Heart right ventricle (tissue), 16 donors: ENCODE measurements at places on chromosomes 16 and 17. TPM values are rescaled to one million over a fixed set of nuclear protein-coding genes. Genes with fewer than 3 reads are reported as not detected.
A peak's percentile ranks its signal among the peaks of the same experiment; 100 is the strongest.

- peaks cover 21% of the 10 kb centered on the region for H3K4me1 ChIP-seq
- H3K27me3 ChIP-seq, result no peaks in the 10 kb centered on the region
- no peak overlapping the region for H3K27ac ChIP-seq
- peak; percentile 75 for DNase-seq
- H3K4me3 ChIP-seq, result no peak overlapping the region
Observed at GRCh38 chr16:57863434-57864160, 61.3 kb upstream of the KIFC3 start.

- H3K4me3 ChIP-seq, result no peak overlapping the region
- no peak overlapping the region for H3K27ac ChIP-seq
- peaks cover 4% of the 10 kb centered on the region for H3K4me1 ChIP-seq
- no peaks in the 10 kb centered on the region for H3K36me3 ChIP-seq
- peak; percentile 43 for DNase-seq
- no peaks in the 10 kb centered on the region for H3K27me3 ChIP-seq
Observed at GRCh38 chr16:79970551-79971236, 370.2 kb upstream of the MAF start.

GRCh38 chr17:48878920-48879898 is 13.4 kb upstream of the ATP5MC1 start:
- peak; percentile 55 for DNase-seq
- no peaks in the 10 kb centered on the region for H3K27me3 ChIP-seq
- H3K36me3 ChIP-seq, result no peaks in the 10 kb centered on the region

DNA sequence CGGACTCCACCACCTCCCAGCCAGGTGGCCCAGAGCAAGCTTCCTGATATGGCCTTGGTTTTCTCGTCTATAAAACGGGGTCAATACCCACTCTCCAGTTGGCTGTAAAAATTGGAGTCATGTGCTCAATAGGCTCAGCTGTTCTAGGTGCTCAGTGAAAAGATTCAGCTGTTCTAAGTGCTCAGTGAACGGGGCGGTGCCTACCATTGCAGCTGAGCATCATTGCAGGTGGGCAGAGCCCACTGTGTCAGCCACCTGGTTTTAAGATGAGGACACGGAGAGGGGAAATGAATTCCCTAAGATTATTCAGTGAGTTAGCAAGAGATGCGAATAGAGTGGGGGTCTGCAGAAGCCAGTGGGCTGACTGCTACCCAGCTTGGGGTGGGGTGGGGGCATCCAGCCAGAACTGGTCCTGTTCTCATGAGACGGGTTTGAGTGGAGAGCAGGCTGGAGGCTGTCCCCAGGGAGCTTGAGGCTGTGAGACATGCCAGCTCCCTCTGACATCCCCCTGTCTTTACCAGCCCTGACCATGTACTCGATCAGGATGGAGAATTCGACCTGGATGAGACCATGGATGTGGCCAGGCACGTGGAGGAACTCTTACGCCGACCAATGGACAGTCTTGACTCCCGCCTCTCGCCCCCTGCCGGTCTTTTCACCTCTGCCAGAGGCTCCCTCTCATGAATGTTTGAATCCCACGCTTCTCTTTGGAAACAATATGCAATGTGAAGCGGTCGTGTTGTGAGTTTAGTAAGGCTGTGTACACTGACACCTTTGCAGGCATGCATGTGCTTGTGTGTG is 21.9 kb downstream of the STAT5A start:
- H3K4me1 ChIP-seq, result peaks cover 40% of the 10 kb centered on the region
- H3K36me3 ChIP-seq, result peaks cover 74% of the 10 kb centered on the region
- no peaks in the 10 kb centered on the region for H3K27me3 ChIP-seq
- no peak overlapping the region for H3K27ac ChIP-seq
- no peak overlapping the region for H3K4me3 ChIP-seq
- no peak for DNase-seq

GRCh38 chr17:56661906-56662305 is 68.4 kb downstream of the NOG start:
- no peaks in the 10 kb centered on the region for H3K4me1 ChIP-seq
- H3K4me3 ChIP-seq, result no peak overlapping the region
- H3K27me3 ChIP-seq, result peaks cover 25% of the 10 kb centered on the region
- no peak overlapping the region for H3K27ac ChIP-seq

GRCh38 chr17:36936455-36937000 is 747 bp upstream of the LHX1 start:
- peak overlapping the region; percentile 43 for H3K4me3 ChIP-seq
- DNase-seq, result no peak
- H3K27me3 ChIP-seq, result peaks cover 100% of the 10 kb centered on the region
- no peak overlapping the region for H3K27ac ChIP-seq

DNA sequence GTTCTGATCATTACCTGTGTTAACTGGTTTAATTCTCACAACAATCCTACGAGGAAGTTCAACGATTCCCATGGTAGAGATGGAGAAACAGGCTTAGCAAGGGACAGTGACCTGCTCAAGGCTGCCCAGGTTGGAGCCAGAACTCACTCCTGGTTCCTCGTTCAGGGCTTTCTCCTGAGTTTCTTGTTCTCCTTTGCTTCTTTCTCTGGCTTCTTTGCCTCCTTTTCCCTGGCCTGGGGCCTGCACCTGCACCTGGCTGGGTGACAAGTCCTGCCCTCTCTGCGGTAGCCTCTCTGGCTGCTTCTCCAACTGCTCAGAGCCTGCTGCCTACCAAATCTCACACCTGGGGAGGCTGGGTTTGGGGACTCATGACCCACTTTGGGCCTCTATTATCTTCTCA is 2.8 kb downstream of the CCL22 start:
- H3K4me1 ChIP-seq, result peaks cover 6% of the 10 kb centered on the region
- H3K27me3 ChIP-seq, result no peaks in the 10 kb centered on the region
- H3K4me3 ChIP-seq, result no peak overlapping the region
- no peak overlapping the region for H3K27ac ChIP-seq
- no peak for DNase-seq

DNA sequence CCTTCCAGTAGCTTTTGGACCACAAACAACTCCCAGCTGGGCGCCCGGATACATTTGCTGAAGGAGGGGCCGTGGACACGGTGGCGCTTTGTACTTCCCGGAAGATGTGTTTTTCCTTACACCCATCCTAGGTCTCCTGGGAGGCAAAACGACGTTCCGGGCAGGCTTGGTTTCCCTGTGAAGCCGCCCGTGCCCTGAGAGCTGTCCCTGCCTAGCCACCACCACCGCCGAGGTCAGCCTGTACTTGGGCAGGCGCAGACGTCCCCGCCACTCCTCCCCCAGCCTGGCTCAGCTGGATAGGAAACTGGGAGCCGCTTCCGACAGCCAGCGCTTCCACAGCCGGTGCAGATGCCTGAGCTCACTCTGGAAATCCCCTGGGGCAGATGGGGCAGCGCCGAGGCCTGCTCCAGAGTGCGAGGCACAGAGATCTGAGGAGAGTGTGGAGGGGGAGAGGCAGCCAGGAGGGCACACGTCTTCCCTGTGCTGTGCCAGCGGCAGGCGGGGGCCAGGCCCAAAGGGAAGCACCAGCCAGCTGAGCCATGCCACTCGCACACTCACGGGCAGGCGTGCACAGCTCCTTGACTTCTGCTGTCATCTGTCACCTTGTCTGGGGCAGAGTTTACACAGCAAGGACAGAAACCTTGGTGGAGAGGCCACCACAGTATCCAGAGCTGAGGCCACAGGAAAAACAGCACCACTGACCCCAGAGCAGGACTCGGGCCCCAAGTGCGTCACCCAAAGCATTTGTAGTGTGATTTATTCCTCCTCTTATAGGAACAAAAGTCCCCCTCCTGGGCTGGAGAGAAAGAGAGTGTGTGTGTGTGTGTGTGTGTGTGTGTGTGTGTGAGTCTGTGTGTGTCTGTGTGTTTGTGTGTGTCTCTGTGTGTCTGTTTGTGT is 3.0 kb downstream of the RHBDF2 start:
- H3K4me3 ChIP-seq, result peak overlapping the region; percentile 36
- no peaks in the 10 kb centered on the region for H3K36me3 ChIP-seq
- peaks cover 47% of the 10 kb centered on the region for H3K4me1 ChIP-seq
- no peaks in the 10 kb centered on the region for H3K27me3 ChIP-seq
- peak overlapping the region; percentile 90 for H3K27ac ChIP-seq

- no peaks in the 10 kb centered on the region for H3K27me3 ChIP-seq
- DNase-seq, result no peak
- no peak overlapping the region for H3K27ac ChIP-seq
- peaks cover 2% of the 10 kb centered on the region for H3K4me1 ChIP-seq
- H3K4me3 ChIP-seq, result no peak overlapping the region
- no peaks in the 10 kb centered on the region for H3K36me3 ChIP-seq
Observed at GRCh38 chr17:76635039-76635438, 8.5 kb downstream of the ST6GALNAC1 start.

GRCh38 chr17:79802736-79803420 is 6.0 kb upstream of the CBX8 start:
- H3K4me1 ChIP-seq, result peaks cover 60% of the 10 kb centered on the region
- peaks cover 100% of the 10 kb centered on the region for H3K27me3 ChIP-seq
- DNase-seq, result no peak
- no peak overlapping the region for H3K27ac ChIP-seq
- H3K36me3 ChIP-seq, result no peaks in the 10 kb centered on the region
- H3K4me3 ChIP-seq, result no peak overlapping the region

DNA sequence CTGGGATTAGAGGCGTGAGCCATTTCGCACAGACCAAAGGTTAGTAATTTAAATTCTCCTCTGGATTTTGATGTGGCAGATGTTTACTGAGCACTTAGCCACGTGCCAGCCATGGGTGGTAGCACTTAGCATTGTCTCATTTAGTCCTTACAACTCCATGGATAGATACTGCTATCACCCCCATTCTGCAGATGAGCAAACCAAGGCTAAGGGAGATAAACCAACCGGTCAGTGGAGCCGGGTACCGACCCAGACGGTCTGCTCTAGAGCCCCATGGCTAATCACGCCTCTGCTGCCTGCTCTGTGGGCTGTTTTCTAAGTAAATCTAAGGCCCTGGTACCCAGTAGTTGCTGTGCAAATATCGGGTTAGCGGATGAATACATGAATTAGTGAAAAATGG is 12.6 kb upstream of the ADGRG1 start:
- no peaks in the 10 kb centered on the region for H3K27me3 ChIP-seq
- no peak overlapping the region for H3K4me3 ChIP-seq
- no peak for DNase-seq
- no peaks in the 10 kb centered on the region for H3K4me1 ChIP-seq

GRCh38 chr16:67279296-67280089 is at the start of gene PLEKHG4:
TSS of gene PLEKHG4 (plus strand) at chr16:67279532. CDS start at chr16:67280045, 513 bp downstream.
- peak within 1 kb of the TSS; percentile 16 for H3K27ac ChIP-seq
- H3K4me3 ChIP-seq, result peak within 1 kb of the TSS; percentile 53
- peaks cover 8% of the 10 kb centered on the region for H3K4me1 ChIP-seq
- no peaks in the 10 kb centered on the region for H3K36me3 ChIP-seq
- no peaks in the 10 kb centered on the region for H3K27me3 ChIP-seq

DNA sequence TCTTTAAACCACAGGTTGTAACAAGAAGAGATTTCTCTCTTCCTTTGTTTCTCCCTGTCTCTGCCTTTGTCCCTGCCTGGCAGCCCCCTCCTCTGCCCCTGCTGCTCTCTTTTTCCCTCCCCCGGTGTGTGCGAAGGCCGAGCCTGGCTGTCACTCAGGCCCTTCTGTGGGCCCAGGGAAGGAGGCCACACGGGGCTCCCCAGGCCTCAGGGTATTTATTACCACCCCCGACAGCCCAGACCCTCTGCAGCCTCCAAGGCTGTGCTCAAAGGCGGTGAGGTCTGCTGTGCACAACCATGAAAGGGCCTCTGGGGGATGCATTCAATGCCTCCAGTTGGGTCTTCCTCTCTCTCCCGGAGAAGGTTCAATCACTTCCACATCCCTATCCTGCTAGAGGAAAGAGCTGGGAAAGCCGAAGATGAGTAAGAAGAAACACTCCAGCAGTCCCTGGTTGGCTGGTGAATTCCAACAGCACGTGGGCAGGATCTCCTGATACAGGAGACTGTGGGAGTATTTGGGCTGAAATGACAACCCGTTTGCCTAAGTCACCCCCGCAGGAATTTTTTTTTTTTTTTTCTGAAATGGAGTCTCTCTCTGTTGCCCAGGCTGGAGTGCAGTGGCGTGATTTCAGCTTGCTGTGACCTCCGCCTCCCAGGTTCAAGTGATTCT is 34.2 kb downstream of the ZNF423 start:
- no peak for DNase-seq
- no peak overlapping the region for H3K4me3 ChIP-seq
- no peaks in the 10 kb centered on the region for H3K36me3 ChIP-seq

GRCh38 chr17:76469991-76470739 is 2.8 kb downstream of the AANAT start:
- no peak for DNase-seq
- no peaks in the 10 kb centered on the region for H3K27me3 ChIP-seq
- no peak overlapping the region for H3K4me3 ChIP-seq
- no peaks in the 10 kb centered on the region for H3K36me3 ChIP-seq
- H3K27ac ChIP-seq, result no peak overlapping the region

GRCh38 chr17:35028531-35029262 is 34.8 kb downstream of the RFFL start:
- no peak for DNase-seq
- H3K36me3 ChIP-seq, result no peaks in the 10 kb centered on the region
- no peak overlapping the region for H3K27ac ChIP-seq
- H3K4me3 ChIP-seq, result no peak overlapping the region
- H3K4me1 ChIP-seq, result no peaks in the 10 kb centered on the region
- H3K27me3 ChIP-seq, result no peaks in the 10 kb centered on the region

GRCh38 chr16:55338646-55339045 is 14.6 kb downstream of the IRX6 start:
- H3K27me3 ChIP-seq, result peaks cover under 1% of the 10 kb centered on the region
- H3K4me3 ChIP-seq, result no peak overlapping the region
- DNase-seq, result no peak
- H3K36me3 ChIP-seq, result no peaks in the 10 kb centered on the region

GRCh38 chr17:72862276-72862999 is 230.1 kb downstream of the SLC39A11 start:
- no peaks in the 10 kb centered on the region for H3K4me1 ChIP-seq
- no peak for DNase-seq
- no peaks in the 10 kb centered on the region for H3K27me3 ChIP-seq
- H3K4me3 ChIP-seq, result no peak overlapping the region
- H3K27ac ChIP-seq, result no peak overlapping the region
- H3K36me3 ChIP-seq, result no peaks in the 10 kb centered on the region

- no peaks in the 10 kb centered on the region for H3K36me3 ChIP-seq
- no peak for DNase-seq
- peak overlapping the region; percentile 23 for H3K27ac ChIP-seq
- no peaks in the 10 kb centered on the region for H3K4me1 ChIP-seq
Observed at GRCh38 chr17:72171703-72172667, 51.2 kb downstream of the SOX9 start.

GRCh38 chr17:60110586-60110985 is 31.9 kb upstream of the HEATR6 start:
- H3K27ac ChIP-seq, result no peak overlapping the region
- no peaks in the 10 kb centered on the region for H3K4me1 ChIP-seq
- H3K4me3 ChIP-seq, result no peak overlapping the region
- no peaks in the 10 kb centered on the region for H3K27me3 ChIP-seq
- no peaks in the 10 kb centered on the region for H3K36me3 ChIP-seq

Gene LLGL2
- polyA plus RNA-seq, result 14.8 TPM

Gene CBX8
- polyA plus RNA-seq, result 2.2 TPM

Gene SCNN1G
- polyA plus RNA-seq, result 0.03 TPM

Gene MEOX1
- 25.3 TPM for polyA plus RNA-seq

Gene RNF157
- 2.2 TPM for polyA plus RNA-seq

Gene C16orf89
- polyA plus RNA-seq, result 0.28 TPM

Gene KCNJ2
- polyA plus RNA-seq, result 31.7 TPM

Gene GSG1L
- not detected for polyA plus RNA-seq

Gene ACAP1
- 9.7 TPM for polyA plus RNA-seq

Gene CES3
- polyA plus RNA-seq, result 0.07 TPM
